Activated T-cell treated with anti-CD3 and anti-CD28 coated beads for 48 hours (primary cell): ENCODE measurements at places on chromosomes 6 and 20.

DNA sequence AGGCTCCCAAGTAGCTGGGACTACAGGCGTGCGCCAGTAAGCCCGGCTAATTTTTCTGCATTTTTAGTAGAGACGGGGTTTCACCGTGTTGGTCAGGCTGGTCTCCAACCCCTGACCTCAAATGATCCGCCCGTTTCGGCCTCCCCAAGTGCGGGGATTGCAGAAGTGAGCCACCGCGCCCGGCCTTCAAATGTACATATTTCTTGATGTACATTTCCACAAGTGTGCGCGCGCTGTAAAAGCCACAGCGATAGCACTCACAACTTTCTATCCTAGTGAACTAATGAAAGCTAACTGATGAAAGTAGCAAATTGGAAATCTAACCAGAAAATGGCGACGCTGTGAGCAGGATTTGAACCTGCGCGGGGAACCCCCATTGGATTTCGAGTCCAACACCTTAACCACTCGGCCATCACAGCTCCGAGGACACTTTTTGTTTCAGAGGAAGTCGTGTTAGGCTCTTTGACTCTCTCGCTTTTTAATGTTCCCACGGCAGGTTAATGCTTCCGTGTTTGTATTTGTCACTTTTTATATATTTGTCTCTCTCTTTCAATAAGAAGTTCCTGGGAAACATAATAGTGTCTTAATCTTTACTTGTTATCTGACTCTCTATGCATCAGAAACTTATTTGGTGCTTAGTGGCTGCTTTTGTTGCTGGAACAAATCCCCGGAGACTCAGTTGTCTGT is 199.4 kb upstream of the ZNF184 start:
- peak; percentile 27 for DNase-seq

GRCh38 chr20:53774461-53775203 is 181.0 kb upstream of the ZNF217 start:
- no peak for DNase-seq

GRCh38 chr20:40942006-40942405 is 86.6 kb upstream of the TOP1 start:
- DNase-seq = no peak

- DNase-seq = no peak
These were observed 107.2 kb downstream of the CHD6 start for GRCh38 chr20:41510847-41511450.

GRCh38 chr20:11352041-11352440 is 565.7 kb upstream of the BTBD3 start:
- no peak for DNase-seq

- DNase-seq = no peak
These were observed 354.4 kb downstream of the ZFAND3 start for GRCh38 chr6:38173909-38174308.

- DNase-seq = no peak
These were observed 109.4 kb upstream of the CCN2 start for GRCh38 chr6:132060591-132060990.

DNA sequence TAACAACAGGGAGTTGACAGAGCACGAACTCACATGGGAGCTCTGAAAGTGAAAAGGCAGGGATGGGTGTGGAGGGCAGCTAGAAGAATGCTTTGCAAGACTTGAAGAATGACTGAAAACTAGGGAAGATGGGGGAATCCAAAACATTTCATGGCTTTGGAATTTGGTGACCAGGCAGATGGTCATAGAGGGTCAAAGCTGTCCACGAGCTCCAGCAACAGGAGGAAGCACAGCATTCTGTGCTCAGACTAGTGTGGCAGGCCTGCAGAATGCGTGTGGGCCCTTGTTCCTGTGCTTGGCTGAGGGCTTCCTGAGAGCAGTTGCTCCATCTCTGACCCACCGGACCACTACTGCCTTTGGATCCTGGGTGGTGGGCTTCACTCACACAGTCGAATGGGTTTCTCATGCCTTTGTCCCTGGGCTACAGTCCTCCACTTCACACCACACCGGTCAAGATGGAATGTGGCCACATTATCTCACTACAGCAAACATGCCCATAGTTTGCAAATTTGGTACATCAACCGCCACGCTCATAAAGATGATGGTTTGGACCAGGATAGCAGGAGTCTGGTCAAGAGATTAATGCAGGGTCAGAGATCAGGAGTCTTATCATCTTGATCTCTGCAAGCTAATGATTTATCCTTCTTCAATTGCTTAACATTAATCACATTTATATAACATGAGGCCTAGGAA is 100.7 kb downstream of the SGK1 start:
- DNase-seq = no peak

- DNase-seq = no peak
These were observed 135.5 kb downstream of the LY86 start for GRCh38 chr6:6723921-6724538.

- no peak for DNase-seq
These were observed 58.0 kb upstream of the PREP start for GRCh38 chr6:105460860-105461259.

GRCh38 chr6:13763740-13764381 is 50.5 kb downstream of the MCUR1 start:
- DNase-seq = peak; percentile 21

- DNase-seq = no peak
These were observed 205.1 kb upstream of the SMLR1 start for GRCh38 chr6:130622142-130622541.

DNA sequence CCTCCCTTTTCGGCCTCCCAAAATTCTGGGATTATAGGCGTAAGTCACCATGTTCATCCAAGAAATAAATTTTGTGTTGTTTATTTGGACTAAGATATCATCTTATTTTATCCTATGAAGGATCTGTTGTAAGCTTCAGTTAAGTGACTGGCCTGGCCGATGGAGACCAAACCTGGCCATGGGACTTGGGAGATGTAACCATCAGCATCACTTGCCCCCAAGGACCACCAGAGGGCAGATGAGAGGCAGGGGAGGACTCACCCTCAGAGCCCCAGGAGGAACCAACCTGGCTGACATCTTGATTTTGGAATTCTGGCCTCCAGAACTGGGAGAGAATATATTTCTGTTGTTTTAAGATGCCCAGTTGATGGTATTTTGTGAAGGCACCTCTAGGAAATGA is 266.7 kb downstream of the CDH26 start:
- DNase-seq = no peak

- no peak for DNase-seq
These were observed at the start of gene CCN5 for GRCh38 chr20:44714701-44715498. Gene CCN5 (plus strand): TSS chr20:44715369. CDS start chr20:44715391, 22 bp downstream.

DNA sequence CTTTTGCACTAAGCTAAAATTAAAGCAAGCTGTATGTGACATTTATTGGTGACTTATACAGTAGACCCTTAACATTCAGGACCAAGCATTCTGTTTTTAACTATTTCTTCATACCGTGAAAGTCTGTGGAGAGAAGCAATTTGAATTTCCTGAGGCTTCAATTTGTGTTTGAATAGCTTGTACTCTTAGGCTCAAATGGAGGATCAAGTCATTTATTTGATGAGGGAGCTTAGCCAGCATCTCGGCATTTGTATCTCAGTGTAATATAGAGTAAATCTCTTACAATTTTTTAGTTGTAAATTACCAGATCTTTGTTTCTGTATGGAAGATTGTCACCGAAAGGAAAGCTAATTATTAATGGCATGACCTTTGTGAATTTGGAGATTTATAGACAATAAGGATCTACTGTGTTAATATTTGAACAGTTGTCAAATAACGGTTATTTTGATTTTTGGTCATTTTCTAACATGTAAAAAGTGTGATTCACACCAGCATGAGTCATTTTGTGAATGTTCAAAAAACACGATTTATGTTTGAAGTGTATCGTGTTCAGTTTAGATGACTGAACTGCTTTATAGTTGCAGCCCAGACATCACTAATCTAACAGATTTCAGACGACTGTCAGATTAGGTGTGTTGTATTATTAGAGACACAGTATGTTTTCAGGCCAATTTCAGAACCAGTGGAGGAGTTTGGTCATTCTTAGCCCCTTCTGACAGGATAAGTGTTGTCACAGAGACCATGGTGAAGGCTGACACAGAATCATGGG is 332.9 kb downstream of the CDKAL1 start:
- no peak for DNase-seq

DNA sequence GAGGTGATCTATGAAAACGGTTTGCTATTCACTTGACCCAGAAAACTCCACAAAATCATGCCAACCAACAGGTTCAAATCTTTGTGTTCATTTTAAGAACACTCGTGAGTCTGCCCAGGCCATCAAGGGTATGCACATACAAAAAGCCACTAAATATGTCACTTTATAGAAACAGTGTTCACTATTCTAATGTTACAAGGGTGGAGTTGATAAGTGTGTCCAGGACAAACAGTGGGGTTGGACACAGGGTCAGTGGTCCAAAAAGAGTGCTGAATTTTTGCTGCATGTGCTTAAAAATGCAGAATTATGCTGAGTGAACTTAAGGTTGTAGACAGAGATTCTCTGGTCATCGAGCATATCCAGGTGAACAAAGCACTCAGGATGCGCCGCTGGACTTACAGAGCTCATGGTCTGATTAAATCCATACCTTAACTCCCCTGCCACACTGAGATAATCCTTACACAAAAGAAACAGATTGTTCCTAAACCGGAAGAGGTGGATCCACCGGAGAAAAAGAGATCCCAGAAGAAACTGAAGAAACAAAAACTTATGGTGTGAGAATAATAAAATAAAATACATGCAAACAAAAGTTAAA is 23.5 kb downstream of the KIAA0408 start:
- no peak for DNase-seq

DNA sequence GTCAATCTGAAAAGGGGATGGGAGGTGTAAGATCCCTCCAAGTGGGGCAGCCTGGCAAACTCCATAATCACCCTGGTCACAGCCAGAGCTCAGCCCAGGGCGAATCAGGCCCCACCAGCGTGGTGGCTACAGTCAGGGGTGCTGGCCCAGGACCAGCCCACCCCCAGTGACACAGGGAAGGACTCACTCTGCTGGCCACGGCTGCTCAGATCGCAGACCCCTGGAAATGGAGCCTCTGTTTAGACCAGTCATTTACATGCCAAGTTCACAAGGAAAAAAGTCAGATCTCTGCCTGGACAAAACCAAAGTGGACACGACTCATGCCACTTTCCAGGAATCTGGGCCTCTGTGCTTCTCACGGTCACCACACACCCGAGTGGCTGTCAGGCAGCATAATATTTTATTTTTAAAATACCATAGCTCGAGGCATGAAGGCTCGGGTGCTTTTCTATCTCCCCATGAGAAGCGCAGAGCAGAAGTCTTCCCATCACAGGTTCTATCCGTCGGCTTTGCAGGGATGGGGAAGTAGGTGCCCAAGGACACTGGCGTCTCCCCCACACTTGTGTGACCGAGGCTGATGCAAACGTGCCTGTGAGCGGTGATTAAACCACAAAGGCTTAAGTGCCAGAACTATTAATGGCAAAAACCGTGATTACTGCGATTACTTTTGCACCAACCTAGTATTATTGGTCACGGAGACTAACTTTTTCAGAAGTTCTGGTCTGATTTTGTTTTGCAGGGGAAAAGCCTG is 13.0 kb downstream of the PXDC1 start:
- DNase-seq = no peak

GRCh38 chr6:75852721-75853120 is 103.7 kb downstream of the MYO6 start:
- DNase-seq = no peak

GRCh38 chr20:53739799-53740785 is 146.5 kb upstream of the ZNF217 start:
- no peak for DNase-seq

- no peak for DNase-seq
These were observed 8.3 kb downstream of the TBC1D7 start for GRCh38 chr6:13319891-13320564.

DNA sequence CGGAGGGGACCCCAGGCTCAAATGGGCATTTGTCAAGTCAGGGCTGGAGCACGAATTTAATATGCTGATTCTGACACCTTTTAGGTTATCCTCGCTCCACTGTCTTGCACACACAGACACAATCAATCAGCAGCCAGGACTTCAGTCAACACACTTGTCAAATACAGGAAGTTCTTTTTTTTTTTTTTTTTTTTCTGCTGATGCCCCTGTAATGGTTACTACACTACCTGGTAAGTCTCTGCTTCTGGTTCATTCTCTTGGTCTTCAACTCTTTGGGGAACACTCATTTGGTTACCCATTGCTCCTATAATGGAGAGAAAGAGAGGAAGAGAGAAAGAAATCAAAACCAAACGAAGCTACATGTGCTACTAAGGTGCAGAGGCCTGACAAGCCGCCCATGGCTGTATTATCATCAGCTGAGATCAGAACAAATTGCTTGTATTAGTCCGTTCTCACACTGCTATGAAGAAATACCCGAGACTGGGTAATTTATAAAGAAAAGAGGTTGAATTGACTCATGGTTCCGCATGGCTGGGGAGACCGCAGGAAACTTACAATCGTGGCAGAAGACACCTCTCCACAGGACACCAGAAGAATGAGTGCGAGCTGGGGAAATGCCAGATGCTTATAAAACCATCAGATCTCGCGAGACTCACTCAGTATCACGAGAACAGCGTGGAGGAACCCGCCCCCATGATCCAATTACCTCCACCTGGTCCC is 11.8 kb downstream of the BCAS1 start:
- DNase-seq = no peak

GRCh38 chr20:32772046-32772445 is 9.9 kb downstream of the DNMT3B start:
- DNase-seq = no peak

GRCh38 chr6:30684386-30685156 is 1.9 kb downstream of the PPP1R18 start:
- peak; percentile 49 for DNase-seq

DNA sequence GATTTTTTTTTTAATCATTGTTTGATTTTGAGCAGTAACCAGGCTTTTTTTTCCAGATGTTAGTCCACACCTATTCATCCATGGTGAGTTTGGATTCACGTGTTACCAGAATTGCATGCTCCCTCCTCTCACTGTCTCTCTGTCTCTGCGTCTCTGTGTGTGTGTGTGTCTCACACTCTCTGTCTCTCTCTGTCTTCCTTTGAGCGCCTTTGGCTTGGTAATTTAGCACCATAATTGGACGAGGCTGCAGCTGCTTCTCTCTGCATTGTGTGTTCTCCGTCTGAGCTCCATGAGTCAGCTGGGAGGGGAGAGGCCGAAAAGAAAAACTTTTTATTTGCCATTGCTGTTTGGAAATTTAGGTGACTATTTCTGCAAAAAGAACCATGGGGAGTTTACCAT is 3.4 kb downstream of the TFAP2B start:
- DNase-seq = no peak

GRCh38 chr20:61307686-61308476 is 55.8 kb downstream of the CDH4 start:
- DNase-seq = no peak

GRCh38 chr20:9550871-9551270 is 36.5 kb downstream of the LAMP5 start:
- DNase-seq = no peak

GRCh38 chr6:37433657-37434271 is 743 bp downstream of the CMTR1 start:
- DNase-seq = peak; percentile 35

GRCh38 chr6:36659271-36659670 is 19.2 kb upstream of the CDKN1A start:
- DNase-seq = no peak
